Activated CD8-positive, alpha-beta memory T cell treated with anti-CD3 and anti-CD28 coated beads, Interleukin-2, amount 50 U/mL, for 4 hours (primary cell): ENCODE measurements at places on chromosomes 4 and X.

DNA sequence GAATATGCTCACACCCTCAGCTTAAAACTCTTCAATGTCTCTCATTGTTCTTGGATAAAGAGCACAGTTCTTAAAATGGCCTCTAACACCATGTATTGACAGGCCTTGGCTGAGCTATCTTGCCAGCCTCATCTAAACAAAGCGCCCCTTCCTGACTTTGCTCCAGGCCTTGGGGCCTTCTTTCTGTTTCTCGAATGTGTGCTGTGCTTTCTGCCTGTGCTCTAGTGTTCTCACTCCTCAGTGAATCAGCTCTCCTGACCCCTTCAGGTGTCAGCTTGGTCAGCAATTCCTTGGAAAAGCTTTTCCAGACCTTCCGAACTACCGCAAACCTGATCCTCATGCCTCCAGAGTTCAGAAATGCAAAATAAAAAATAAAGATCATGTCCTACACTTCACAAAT, 346.3 kb upstream of the FSTL5 start:
- no peak for DNase-seq

DNA sequence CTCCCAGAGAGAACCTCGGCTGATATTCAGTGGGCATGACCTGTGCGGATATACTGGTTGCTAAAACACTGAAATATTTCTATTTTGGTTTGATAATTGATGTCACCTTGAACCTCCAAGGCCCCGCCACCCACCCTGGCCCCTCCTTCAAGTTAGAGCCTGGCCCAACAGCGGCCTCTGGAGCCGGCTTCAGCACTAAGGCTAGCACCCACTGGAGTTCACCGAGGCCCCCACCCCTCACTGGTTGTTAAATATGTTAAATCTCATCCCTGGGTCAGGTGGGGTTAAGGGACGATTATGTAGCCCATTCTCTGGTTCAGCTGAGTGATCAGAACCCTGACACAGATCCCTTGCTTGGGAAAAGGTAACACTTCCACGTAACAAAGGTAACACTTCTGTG, 24.3 kb downstream of the SEL1L3 start:
- no peak for DNase-seq

- no peak for DNase-seq
These were observed 1257.8 kb downstream of the RPA4 start for GRCh38 chrX:98141466-98141865.

- DNase-seq, result no peak
These were observed 78.9 kb downstream of the RRAGB start for GRCh38 chrX:55796496-55796895.

GRCh38 chr4:13262816-13263215, 221.3 kb downstream of the RAB28 start:
- no peak for DNase-seq

- DNase-seq, result no peak
These were observed 73.4 kb downstream of the MGST2 start for GRCh38 chr4:139738846-139739613.

GRCh38 chrX:43822014-43822413, 60.2 kb downstream of the MAOB start:
- no peak for DNase-seq

- no peak for DNase-seq
These were observed 1.1 kb upstream of the ARMCX4 start for GRCh38 chrX:101484135-101484534.

- no peak for DNase-seq
These were observed at the start of gene BTC for GRCh38 chr4:74794382-74795010. Gene BTC (minus strand): TSS chr4:74794523. CDS start chr4:74794325, 198 bp downstream.

DNA sequence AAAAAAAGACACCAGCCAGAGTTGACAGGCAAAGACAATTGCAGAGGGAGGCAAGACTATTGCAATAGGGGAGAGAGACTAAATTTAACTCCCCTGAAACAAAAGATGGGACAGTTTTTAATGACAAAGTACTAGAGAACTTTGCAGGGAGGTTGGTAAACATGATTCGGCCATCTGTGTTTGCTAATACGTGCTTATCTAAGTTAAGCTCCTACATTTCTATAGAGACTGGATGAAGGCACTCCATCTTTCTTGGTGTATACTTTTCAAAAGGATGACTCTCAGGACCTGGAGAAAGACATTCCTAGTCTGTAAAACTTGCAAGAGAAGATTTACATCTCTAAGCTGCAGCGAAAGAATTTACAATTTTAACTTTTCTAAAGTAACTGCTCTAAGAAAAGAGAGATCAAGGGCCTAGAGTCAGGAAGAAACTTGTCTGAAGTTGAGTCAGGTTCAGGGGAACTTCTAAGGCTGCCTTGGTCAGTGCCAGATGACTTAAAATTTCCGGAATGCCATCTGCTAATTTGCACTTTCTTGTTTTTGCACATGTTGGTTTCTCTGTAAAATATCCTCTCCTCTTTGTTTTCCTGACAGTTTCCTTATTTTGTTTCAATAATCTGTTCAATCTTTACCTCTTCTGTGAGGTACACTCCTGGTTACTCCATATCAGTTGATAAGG, 10.6 kb downstream of the ADAM29 start:
- DNase-seq, result no peak

DNA sequence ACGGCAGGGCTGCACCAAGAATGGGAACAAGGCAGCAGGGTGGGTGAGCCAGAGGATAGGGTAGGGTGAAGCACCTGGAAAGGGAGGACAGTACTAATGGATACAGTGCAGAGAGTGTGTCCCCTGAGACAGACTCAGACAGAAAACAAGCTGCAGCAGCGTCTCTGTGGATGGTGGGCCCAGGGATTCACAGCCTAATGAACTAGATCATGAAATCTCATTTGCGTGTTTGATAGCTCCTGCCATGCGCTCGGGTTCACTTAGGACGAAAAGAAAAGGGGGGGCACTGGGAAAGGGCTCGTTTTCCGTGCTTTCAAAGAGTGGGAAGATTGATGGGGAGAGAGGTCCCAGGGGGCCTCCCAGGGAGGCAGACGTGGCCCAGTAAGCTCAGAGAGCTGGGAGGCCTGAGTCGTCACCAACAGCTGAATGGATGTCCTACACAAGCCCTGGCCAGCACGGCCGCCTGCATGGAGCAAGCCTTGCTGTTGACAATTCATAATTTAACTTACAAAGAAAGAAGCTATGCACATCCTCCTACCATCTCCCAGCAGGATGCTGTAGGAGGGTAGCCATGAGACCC, 446.9 kb downstream of the BCOR start:
- no peak for DNase-seq

GRCh38 chr4:101621120-101621519, 169.4 kb upstream of the BANK1 start:
- DNase-seq, result no peak

DNA sequence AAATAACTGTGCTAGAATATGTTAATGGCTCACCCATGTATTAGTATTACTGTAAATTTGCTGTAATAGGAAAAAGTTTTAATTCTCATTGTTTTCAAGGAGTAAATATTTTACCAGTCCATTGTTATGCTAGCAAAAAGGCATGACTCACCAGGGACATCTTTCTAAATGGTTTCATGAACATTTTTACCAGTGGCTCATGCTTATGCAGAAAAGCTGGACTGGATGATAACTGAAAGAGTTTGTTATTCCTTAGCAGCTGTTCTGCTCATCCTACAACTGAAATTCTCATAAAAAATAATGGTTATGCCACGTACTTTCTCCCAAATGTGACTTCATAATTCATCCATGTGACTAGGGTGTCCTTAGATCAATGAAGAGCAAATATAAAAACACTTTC, 111.9 kb upstream of the PCDH18 start:
- no peak for DNase-seq

DNA sequence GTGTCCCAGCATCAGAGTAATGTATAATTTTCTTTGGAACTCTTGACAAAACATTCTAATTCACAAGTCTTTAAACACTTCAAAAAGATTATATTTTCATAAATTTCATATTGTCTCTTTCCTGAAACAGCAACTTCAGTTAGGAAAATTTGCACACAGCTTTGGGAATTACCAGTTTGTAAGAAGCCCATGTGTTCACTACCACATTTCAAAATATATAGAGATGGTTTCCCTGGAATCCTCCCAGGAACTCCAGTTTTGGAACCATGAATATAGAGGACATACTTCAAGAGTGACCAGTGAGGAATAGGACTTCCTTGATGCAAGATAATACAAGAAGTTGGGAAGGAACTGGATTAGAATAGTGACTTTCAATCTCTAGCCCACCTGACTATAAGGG, 28.7 kb upstream of the HPGDS start:
- DNase-seq, result no peak

- no peak for DNase-seq
These were observed 47.0 kb downstream of the NSG1 start for GRCh38 chr4:4433941-4434340.

GRCh38 chrX:30060718-30061117, 154.6 kb upstream of the MAGEB2 start:
- DNase-seq, result no peak

- DNase-seq, result no peak
These were observed 44.7 kb downstream of the ANXA3 start for GRCh38 chr4:78596111-78596742.

DNA sequence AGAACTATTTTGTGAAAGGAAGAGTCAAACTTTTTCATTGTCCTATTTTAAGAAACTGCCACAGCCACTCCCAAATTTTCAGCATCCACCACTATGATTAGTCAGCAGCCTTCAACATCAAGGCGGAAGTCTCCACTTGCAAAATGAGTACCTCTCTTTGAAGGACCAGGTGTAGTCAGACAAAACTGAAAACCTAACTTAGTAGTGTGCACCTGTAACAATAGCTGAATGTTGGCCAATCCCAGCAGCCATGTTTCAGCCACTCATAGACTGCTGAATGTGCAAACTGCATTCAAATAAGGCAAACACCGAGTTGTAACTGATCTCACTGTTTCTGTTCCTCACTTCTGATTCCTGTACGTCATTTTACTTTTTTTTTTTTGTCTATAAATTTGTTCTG, 341.1 kb downstream of the IL15 start:
- DNase-seq, result no peak

GRCh38 chr4:72701987-72702819, 133.2 kb upstream of the ADAMTS3 start:
- DNase-seq, result no peak

DNA sequence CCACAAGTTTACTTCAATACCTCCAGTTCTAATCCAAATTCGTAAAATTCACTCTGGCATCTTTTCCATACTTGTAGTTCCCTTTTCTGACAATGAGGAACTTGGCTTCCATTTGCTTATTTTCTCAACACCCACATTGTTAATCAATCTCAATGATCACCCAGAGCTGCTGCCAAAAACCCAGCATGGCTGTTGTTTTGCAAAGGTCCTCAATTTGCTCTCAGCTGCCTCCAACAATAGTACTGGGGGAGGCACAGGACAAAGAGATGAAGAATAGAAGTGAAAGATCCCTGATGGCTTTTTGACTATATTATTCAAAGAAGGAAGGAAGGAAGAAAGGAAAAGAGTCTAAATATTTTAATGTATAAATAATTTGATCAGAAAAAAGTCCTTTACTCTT, 847.8 kb downstream of the RAPGEF2 start:
- no peak for DNase-seq

DNA sequence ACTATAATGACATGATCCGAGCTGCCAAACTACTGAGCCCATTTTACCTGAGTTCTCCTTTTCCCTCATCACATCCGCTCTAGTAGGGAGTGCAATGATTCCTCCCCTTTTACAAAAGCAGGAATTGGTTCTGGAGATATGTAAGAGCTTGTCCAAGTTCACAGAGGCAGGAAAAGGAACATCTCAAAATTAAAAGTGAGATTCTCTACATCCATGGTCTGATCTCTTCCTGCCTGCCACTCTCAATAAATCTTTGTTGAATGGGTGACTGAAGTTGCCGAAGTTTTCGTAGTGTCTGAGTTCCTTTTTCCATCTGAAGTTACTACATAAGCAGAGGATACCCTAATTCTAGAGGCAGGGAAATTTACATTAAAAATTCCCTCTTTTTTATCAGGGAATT, at the start of gene FGFBP1:
Gene FGFBP1, minus strand, starts transcription at position 101 of the 400 bp plus-strand sequence. CDS start 2,108 bp downstream, outside the sequence.
- DNase-seq, result no peak

DNA sequence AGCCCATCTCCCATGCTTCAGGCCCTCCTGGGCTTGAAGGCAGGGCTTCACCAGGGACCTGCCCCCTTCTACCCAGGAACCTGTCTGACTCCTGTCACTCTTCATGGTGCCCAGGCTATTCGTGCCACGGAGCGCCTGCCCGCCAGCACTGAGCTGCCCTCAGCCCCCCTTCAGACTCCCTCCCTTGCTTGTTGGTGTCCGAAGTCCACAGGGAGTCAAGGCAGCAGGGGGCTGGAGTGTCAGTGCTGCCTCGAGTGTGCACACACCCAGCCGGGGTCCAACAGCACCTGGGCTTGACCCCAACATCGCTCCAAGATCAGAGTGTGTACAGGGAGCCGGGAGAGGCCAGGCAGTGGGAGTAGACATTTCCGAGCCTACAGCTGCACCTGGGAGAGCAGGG, 59.8 kb downstream of the TBCK start:
- no peak for DNase-seq
